ENCODE measurements at places on chromosomes 12 and 14.

GRCh38 chr12:94204499-94205247 lies 56.3 kb downstream of the PLXNC1 start:
- no peak for DNase-seq

GRCh38 chr12:65952737-65953209 lies 128.5 kb downstream of the HMGA2 start:
- no peak for DNase-seq

DNA sequence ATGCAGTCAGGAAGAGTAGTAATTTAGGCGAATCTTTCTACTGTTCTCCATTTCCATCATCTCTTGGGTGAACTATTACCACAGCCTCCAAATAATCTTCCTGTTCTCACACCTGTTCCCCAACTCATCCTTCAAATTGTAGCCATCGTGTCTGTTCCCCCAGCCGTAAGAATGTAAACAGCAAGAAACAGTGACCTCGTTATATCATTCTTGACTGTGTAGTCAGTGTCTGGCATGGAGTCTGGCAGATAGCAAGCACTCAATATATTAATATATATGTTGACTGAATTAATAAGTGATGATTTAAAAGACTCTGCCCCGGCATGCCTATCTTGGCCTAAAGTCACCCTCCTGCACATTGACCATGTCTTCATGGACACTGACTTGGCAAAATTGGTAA lies 20.3 kb downstream of the PDE6H start:
- no peak for DNase-seq

- no peak for DNase-seq
Observed at GRCh38 chr12:76337583-76337982, 10.6 kb downstream of the BBS10 start.

DNA sequence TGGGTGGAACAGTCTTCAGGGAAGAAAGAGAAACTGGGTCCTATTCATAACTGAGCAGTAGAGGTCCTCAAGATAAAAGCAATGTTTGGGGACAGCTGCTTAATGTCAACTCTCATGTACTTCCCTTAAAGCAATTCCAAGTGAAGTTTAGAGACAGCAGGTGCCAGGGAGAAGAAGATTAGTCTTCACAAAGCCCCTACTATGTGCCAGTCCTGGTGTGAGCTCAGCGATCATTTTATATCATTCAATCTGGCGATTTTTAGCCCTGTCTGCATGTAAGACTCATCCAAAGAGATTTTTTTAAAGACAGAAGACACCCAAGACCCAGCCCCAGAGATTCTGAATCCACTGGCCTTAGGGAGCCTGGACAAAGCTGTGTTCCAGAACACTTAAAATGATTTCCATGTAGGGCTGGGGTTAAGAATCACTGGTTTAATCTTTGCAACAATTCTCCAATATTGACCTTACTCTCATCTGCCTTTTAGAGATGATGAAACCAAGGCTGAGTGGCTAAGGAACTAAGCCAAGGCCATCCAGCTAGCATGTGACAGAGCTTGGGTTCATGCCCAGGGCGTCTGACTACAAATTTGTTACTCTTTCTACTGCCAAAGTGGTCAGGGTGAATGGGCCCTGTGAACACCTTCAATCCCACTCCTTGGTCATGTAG lies 404.5 kb upstream of the TBX3 start:
- DNase-seq: no peak

- DNase-seq: no peak
Observed at GRCh38 chr14:86779416-86779815, 1213.6 kb downstream of the GALC start.

DNA sequence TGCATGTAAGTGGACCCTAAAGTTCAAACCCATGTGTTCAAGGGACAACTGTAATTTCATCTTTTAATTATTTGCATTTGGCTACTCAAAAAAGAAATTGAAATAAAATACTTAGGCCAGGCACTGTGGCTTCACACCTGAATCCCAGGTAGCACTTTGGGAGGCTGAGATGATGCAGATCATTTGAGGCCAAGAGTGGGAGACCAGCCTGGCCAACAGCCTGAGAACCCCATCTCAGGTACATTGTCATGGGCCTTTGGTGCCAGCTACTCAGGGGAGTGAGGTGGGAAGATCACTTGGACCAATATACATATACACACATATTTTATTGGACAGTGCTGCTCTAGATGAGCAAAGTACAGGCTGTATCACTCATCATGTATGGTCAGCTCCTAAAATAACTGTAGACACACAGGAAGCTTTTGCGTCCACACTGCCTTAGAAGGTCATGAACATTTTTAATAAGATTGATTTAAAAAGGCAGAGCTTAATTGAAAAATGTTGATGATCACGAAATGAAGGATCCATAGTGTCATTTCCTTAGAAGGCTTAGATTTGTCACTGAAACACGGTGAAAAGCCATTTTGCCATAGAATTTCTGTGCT lies 2.5 kb upstream of the ZCCHC8 start:
- no peak for DNase-seq

DNA sequence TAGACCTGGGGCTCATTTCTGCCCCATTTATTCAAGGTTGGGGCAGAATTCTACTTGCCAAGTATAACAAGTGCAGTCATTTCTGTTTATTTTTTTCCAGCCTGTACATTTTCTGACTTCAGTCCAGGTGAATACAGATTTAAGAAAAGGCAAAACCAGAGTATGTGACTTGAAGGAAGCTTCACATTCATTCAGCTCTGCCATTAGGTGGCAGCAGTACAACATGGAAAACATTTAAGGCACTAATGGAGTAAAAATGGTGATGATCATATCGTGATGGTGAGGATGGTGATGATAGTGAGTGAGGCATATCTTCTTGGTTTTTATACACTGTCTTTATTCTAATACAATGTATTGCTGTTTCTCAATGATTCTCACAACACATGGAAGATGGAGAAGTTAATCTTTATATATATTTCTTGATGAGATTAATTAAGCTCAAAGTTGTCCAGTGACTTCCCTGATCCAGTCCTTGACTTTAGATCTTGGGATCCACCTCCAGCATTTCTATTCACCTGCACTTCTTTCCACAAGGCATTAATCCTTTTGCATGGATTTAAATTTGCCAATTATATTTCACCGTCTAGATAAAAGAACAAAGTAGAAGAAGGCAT lies 176.7 kb upstream of the SEL1L start:
- DNase-seq: no peak

- no peak for DNase-seq
Observed at GRCh38 chr14:99752486-99753121, 40.6 kb upstream of the EML1 start.

GRCh38 chr12:49349266-49349665 lies 2.6 kb downstream of the DNAJC22 start:
- DNase-seq: no peak

- DNase-seq: no peak
Observed at GRCh38 chr14:61342932-61343331, 21.6 kb downstream of the PRKCH start.

- no peak for DNase-seq
Observed at GRCh38 chr12:67042697-67043131, 226.4 kb upstream of the CAND1 start.

- no peak for DNase-seq
Observed at GRCh38 chr12:121858662-121859572, at the start of gene HPD. Gene HPD (minus strand): TSS chr12:121858859. CDS start chr12:121858823, 36 bp downstream.

- DNase-seq: peak; percentile 36
Observed at GRCh38 chr12:62123721-62124203, 136.4 kb upstream of the USP15 start.

- DNase-seq: no peak
Observed at GRCh38 chr14:77046721-77047120, 18.2 kb upstream of the IRF2BPL start.

DNA sequence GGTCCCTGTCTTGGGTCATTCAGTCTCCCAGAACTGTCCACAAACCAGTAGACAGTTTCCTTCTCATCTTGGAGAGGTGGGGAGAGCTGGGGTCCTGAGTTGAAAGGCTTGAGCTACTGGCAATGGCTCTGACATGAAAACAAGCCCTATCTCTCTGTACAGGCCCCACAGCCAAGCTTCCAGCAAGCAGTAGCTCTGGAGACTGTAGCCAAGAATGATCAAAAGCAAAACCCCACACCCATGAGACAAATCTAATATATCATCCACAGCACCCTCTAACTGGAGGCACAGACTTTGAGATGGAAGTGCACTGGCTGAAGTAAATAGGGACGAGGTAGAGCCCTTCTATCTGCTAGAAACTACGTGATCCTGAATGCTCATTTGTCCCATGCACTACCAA lies 40.9 kb downstream of the RERG start:
- no peak for DNase-seq

DNA sequence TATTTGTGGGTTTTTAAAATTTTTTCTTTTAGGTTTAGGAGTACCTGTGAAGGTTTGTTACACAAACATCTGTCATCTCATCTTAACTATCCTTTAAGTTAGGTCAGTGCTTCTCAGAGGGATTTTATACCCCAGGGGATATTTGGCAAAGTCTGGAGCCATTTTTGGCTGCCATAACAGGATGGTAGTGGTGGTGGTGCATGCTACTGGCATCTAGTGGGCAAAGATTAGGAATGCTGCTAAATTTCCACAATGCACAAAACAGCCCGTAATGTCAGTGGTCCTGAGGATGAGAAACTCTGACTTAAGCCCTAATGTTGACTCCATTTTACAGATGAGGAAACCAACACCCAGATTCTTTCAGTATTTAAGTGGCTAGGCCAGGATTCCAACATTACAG lies 85.2 kb upstream of the MYF6 start:
- DNase-seq: no peak

DNA sequence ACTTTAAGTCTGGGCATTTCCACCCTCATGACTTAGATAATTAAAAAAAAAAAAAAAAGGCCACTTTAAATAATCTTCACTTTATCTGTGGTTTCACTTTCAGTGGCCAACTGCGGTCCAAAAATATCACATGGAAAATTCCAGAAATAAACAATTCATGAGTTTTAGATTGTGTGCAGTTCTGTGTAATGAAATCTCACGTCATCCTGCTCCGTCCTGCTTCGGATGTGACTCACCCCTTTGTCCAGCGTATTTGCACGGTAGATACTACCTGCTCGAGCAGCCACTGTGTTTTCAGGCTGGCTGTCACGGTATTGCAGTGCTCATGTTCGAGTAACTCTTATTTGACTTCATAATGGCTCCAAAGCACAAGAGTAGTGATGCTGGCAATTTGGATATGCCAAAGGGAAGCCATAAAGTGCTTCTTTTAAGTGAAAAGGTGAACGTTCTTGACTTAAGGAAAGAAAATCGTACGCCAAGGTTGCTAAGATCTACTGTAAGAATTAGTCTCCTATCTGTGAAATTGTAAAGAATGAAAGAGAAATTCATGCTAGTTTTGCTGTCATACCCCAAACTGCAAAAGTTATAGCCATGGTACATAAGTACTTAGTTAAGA lies 2.4 kb downstream of the E2F7 start:
- DNase-seq: no peak

GRCh38 chr14:104285508-104285840 lies 147.1 kb downstream of the KIF26A start:
- DNase-seq: no peak

GRCh38 chr12:43444940-43445564 lies 107.0 kb downstream of the ADAMTS20 start:
- DNase-seq: peak; percentile 51

DNA sequence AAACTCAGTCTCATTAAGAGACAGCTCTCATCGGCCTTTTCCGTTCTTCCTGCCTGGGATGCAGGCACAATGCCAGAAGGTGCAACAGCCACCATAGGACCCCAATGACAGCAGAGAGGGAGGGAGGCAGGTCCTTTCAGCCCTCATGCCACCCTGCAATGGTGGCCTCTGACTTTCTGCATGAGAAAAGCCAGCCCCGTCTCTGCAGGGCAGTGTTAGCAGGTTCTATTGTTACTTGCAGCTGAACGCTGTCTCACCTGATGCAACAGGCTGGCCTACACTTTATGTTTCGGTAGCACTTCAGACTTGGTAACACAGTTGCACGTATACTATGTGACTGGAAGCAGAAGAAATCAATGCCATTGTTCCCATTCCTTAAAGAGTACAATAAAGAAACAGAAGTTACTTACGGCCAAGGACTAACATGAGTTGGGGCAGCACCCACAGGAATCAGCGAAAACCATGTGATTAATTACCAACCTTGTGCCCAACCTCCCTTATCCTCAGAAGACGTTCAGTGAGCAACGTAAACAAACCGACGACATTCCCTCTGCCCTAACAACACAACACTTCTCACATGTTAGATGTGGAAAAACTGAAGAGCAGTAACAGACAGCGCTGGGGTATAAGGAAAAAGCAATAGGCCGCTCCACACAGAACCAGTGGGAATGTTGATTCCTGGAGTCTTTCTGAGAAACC lies 102.1 kb downstream of the RIMBP2 start:
- no peak for DNase-seq

DNA sequence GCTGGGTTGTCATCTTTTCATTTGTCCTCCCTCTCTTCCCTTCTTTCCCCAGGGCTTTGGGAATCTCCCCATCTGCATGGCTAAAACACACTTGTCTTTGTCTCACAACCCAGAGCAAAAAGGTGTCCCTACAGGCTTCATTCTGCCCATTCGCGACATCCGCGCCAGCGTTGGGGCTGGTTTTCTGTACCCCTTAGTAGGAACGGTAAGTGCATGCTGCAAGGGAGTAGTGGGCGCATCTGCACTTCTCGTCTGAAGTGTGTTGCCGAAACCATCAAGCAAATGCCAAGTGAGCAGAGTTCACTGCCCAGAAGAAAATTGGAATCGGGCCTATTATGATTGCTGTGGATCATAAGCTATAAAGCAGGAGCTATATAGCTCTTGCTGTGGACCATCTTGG lies 10.6 kb upstream of the AKAP5 start:
- DNase-seq: no peak

GRCh38 chr14:86430853-86431252 lies 900.9 kb downstream of the FLRT2 start:
- DNase-seq: no peak

DNA sequence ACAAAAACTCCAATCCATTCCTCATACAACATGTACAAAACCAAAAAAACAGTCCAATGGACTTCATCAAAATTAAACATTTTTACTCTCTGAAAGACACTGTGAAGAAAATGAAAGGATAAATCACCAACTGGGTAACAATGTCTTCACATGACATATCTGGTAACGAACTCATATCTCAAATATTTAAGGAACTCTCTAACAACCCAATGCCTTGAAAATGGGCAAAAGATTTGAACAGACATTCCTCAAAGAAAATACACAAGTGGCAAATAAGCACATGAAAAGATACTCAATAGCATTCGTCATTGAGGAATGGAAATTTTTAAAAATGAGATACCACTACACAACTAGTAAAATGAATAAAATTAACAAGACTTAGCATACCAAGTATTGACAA lies 198.7 kb upstream of the RASSF8 start:
- DNase-seq: no peak

DNA sequence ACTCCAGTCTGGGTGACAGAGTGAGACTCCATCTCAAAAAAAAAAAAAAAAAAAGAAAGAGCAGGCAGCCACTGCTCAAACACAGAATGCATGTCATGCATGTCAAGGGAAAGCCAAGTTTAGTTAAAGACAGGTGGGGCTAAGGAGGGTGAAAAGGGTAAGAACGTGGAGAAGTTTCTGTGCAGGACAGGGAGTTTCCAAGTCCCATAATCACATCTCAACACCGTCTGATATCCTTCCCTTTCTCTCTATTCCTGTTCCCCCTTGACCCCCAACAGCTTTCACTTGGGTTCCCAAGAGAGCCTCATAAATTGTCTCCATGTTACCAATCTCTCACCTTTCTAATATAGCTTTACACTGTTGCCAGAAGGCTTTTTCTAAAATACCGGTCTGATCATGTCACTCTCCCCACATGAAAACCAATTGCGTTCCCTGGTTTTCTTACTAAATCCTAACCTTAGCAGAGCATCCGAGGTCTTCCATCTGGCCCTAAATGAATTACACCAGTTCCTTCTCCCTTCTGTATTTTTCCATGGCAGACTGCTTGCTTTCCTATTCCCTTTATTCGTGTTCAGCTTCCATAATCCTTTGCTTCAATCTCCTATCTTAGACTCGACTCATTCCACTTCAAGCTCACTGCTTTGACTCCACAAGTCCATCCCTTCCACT lies 37.0 kb downstream of the LIMA1 start:
- no peak for DNase-seq
